HuH-7.5 (cell line): ENCODE measurements at places on chromosomes 3 and 15.

GRCh38 chr15:72342385-72342784 is 22.4 kb upstream of the CELF6 start:
- DNase-seq = no peak

DNA sequence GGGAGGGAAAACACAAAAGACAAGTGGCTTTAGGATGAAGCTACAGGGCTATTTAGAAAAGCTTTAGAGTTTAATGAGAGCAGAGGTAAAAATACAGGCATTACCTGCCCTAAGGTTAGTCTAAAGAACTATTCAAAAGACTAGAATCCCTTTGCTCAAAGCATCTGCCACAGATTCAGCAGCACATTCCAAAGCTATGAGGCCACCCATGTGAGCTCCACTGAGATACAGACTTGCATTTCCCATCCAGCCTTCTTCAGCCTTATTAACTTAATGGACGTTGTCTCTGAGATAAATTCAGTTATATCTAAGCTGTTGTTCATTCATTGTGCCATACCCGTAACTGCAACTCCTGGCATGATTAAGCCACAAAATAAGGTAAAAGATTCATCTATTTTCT is 25.4 kb downstream of the CXCR6 start:
- DNase-seq = no peak

DNA sequence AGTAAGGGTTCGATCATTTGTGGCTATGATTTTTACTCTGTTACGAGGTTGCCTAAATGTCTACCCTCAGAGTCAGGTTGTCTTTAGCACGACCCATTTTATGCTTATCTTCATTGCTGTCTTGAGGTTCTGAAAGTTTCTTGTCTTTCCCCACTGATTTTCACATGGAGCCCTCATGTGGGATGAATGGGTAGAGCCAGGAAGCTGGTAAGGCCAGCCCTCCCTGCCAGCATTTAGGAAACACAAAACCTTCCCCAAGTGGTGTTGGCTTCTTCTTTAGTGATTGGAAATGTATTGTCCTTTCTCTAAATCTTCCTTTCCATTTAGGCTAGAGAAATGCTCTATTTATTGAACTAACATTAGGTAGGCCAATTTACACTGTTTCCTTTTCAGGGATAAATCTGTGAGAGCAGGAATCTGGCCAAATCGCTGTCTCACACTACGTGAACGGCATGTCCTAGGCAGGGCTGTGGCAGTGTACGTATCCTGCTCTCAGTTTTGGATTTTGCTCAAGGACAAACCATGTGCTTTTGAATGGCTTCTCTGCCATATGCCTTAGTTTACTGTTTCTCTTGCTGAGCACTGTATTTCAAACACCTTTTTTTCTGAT is 43.7 kb downstream of the MYZAP start:
- no peak for DNase-seq

DNA sequence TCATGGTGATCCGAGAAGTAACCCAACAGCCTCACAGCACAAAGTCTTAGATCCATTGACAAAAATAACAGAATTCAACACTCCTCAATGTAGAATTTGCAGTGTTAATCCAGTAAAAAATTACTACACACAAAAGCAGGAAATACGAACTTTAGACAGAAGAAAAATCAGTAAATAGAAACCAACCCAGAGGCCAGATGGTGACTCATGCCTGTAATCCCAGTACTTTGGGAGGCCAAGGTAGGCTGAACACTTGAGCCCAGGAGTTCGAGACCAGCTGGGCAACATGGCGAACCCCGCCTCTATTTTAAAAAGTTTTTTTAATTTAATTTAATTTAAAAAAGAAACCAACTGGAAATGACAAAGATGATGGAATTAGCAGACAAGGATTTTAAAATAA is 36.1 kb downstream of the SELENOT start:
- no peak for DNase-seq

- no peak for DNase-seq
Measured at GRCh38 chr15:69325456-69325971, 26.8 kb downstream of the PAQR5 start.

DNA sequence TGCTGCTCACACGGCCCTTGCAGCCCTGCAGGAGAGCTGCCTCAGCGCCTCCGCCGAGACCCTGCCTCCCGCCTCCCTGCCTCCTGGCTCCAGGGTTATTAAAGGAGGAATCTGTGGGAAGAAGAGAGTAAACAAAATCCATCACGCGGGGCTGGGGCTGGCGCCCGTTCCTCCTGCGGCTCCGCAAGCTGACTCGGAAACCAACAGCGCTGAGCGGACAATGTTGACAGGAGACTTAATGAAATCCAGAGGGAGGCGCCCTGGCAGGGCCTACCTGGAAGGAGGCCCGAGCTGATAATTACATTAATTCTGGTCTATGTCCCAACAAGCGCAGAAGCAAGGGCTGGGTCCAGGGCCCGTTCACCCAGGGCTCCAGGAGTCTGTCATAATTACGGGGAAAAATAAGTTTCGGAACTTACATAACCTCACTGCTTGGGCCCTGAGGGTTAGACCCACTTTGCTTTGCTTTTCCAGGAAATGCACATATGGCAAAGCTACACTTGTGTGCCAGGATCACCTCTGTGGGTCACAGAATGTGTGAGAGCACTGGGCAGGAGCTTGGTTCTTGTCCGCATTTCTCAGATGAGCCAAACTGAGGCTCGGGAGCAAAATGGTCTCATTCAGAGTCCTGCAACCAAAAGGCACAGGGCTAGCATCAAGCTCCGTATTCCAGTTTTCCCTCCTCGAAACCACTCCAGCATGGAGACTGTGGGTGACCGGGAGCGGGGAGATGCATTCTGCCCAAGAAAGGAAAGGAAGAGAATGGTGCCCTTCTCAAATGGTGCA is 43.8 kb upstream of the SLC6A6 start:
- no peak for DNase-seq

DNA sequence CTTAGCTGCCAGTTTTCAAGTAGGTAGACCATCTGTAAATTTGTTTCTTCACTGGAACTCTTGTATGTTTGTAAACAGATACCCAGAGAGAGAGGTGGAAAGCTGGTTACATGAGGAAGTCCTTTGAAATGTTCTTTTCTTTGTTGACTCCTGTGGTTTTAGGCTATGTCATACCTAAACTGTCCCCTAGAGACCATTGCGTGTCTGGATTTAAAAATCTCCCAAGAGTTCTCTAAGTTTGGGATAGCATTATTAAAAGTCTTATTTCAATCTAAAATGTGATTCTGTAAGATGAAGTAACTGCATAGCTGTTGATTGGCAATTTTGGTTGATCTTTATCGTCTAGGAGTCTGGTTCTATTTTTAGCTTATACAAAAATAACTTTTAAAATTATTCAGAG is 127.2 kb downstream of the GHSR start:
- DNase-seq = no peak

DNA sequence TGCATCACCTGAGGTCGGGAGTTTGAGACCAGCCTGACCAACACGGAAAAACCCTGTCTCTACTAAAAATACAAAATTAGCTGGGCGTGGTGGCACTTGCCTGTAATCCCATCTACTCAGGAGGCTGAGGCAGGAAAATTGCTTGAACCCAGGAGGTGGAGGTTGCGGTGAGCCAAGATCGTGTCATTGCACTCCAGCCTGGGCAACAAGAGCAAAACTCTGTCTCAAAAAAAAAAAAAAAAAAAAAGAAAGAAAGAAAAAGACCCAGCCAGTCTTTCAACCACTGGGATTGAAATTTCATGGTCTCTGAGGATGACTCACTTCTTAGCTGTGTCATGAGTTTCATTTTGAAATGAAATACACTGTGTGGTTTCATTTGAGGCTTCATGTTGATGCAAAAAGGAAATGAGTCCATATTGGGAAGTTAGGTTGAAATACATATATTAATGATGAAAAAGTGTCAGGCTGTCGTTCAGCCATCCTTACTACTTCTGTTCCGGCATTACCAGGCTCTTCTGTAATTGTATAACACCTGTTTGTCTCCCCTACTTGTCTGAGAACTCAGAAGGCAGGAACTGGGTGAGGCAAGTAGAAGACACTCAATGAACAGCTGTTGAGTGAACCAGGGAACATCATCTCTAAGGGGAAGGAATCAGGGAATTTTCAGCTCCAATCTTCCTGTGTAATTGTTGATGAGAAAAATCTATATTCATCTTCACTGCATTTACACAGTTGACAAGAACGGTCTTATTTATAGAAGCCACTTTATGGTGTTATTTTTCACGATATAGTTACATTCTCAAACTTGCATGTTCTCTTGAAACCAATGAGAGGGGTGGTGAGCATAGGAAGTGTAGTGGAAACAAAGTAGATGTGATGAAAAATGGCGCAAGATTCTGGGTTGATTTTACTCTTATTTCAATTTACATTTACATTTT is 87.4 kb downstream of the NFKBIZ start:
- DNase-seq = no peak

- DNase-seq = no peak
Measured at GRCh38 chr3:186511245-186511644, 32.9 kb downstream of the CRYGS start.

GRCh38 chr3:141840737-141841544 is 35.5 kb upstream of the ATP1B3 start:
- DNase-seq = no peak

- no peak for DNase-seq
Measured at GRCh38 chr3:63876260-63876659, 12.6 kb downstream of the ATXN7 start.

GRCh38 chr15:97959724-97960363 is 659 bp upstream of the ARRDC4 start:
- no peak for DNase-seq

DNA sequence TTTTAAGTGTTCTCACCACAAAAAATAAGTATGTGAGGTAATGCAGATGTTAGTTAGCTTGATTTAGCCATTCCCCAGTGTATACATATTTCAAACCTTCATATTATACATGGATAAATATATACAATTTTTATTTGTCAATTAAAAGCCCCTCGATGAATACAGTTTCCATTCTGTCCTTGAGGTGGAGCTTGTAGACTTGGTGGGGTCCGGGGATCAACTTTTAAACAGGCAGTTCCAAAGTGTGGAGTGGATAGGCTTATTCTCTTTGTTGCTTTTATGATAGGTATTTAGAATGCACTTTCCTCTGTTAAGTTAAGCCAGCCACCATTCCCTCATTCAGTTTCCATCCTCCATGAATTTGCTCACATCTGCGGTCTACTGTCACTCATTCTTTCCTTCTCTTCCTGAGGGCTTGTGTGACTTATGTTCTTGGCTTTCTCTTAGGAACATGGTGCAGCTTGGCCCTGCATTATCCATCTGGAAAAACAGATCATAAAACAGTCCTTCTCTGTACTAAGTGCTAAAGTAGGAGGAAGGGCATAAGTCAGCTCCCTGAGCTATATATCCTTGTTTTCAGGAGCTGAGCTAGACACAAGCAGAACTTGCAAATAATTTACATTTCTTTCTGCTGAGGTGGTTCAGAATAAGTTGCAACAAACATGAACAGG is 149.1 kb downstream of the NFKBIZ start:
- no peak for DNase-seq

- no peak for DNase-seq
Measured at GRCh38 chr3:168612671-168613070, 516.9 kb upstream of the GOLIM4 start.

- DNase-seq = no peak
Measured at GRCh38 chr3:106962993-106963392, 414.2 kb upstream of the CCDC54 start.

GRCh38 chr3:13526626-13526949 is 22.3 kb upstream of the FBLN2 start:
- DNase-seq = no peak

- DNase-seq = peak; percentile 58
Measured at GRCh38 chr15:77901921-77902750, 175.4 kb downstream of the TBC1D2B start.

DNA sequence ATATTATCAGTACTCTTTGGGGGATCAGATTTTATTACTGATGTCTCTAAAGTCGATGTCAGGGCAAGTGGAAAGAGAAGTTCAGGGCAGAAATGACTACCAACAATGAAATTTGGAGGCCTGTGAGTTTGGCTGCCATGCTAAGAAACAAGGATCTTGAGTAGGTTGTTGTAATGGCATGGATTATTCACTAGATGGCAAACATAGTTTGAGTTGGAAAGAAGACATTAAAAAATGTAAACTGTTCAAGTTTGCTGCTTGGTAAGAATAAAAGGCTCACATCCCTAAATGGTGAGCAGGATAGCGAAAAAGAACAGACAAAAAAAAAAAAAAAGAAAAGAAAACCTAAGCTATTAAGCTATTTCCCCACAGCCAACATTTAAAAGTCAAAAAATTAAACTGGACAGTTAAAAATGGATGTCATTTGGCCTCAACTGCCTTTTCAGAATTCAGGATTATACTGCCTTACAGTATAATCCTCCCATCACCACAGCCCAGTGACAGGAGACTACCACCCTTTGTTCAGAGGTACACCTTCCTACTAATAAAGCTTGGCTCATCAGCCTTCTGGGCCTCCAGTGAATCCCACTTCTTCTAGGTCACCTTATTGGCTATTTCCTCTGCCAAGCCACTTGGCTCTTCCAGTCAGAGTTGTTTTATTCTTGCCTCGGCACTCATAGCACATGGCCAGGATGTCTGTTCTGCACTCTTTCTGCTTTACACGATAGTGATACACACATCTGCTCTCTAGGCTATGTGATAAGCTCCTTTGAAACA is 163.7 kb downstream of the PLD1 start:
- DNase-seq = no peak

DNA sequence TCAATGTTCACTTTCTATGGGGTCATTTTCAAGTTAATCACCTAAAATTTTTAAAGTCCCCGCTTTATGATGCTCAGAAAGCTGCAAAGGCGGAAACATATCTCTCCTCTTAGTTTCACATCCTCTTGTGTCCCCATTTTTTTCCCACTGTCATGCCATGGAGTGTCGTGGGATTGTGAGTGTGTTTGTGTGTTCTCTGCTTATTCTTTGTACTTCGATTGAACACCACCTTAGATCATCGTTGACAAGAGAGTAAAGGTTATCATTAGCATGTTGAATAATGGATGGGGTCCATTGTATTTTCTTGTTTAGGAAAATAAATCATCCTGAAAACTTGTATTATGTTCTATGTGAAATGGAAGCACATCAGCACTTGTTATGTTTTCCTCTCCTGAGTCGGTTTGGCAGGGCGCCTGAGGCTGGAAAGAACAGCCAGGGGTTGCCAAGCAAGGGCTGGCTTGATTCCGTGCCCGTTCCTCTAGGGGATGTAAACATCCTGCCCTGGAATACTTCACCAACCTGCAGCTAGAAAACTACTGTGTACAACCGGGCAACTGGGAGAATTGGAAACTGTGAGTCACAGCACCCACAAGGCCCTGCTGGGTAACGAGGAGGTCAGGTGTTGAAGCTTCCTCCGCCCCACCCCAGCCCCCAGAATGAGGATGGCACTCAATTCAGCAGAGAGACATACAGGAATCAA is 67.2 kb downstream of the EIF4E3 start:
- no peak for DNase-seq

GRCh38 chr3:69762768-69763229 is 23.5 kb downstream of the MITF start:
- DNase-seq = no peak
